ENCODE measurements at places on chromosomes 1 and 21. TPM values are rescaled to one million over a fixed set of nuclear protein-coding genes. Genes with fewer than 3 reads are reported as not detected.

PIK3R3 gene
- 4.5 TPM for total RNA-seq

FCGR1A gene
- total RNA-seq, result 0.19 TPM

MYOC gene
- 0.28 TPM for total RNA-seq

BSND gene
- total RNA-seq, result not detected

PTGFR gene
- total RNA-seq, result 16.9 TPM

All from regular cardiac myocyte (primary cell).